ENCODE measurements at places on chromosomes 1 and 21.

GRCh38 chr21:40186045-40186444 lies 318.8 kb downstream of the PCP4 start:
- no peak for DNase-seq

DNA sequence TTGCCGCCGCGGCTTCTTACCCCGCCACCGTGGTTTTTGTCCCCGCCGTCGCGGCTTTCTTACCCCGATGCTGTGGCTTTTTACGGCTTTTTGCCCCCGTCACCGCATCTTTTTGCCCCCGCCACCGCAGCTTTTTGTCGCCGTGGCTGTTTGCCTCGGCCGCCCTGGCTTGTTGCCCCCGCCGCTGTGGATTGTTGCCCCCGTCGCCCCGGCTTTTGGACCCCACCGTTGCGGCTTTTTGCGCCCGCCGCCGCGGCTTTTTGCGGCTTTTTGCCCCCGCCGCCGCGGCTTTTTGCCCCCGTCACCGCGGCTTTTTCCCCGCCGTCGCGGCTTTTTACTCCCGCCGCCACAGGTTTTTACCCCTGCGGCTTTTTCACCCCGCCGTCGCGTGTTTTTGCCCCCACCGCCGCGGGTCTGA lies 3934.3 kb downstream of the SRGAP2C start:
- no peak for DNase-seq

DNA sequence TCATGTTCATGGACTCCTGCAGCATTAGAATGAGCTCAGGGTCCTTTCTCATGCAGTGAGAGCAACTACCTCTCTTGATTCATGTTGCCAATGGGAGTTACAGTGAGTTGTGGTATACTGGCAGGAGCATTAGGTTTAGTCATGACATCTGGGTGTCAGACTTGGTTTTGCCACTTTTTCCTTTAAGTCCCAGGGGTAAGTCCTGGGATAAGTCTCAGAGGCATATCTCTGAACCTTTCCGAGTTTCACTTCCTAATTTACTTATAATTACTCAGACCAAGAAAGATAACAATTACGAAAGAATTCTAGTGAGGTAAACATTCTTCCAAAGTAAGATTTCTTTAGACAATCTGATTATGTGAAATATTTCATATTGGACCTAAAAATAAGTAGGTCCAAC lies 606.0 kb downstream of the SMYD3 start:
- DNase-seq: no peak

DNA sequence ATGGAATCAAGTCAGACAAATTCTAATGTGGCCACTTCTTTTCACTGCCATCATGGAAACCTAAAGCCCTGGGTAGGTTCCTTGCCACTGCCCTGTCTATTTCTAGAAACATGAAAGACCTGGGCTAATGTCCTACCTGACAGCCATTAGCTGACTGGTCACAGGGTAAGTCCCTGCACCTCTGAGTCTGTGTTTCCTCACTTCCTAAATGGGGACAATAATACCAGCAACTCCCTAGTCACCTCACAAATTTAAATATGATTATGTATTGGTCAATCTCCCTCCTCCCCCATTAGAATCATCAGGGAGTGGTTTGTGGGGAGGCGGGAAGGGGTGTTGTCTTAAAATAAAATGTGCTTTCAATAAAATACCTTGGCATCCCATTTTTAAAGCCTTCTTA lies 2.2 kb downstream of the CREG1 start:
- no peak for DNase-seq

DNA sequence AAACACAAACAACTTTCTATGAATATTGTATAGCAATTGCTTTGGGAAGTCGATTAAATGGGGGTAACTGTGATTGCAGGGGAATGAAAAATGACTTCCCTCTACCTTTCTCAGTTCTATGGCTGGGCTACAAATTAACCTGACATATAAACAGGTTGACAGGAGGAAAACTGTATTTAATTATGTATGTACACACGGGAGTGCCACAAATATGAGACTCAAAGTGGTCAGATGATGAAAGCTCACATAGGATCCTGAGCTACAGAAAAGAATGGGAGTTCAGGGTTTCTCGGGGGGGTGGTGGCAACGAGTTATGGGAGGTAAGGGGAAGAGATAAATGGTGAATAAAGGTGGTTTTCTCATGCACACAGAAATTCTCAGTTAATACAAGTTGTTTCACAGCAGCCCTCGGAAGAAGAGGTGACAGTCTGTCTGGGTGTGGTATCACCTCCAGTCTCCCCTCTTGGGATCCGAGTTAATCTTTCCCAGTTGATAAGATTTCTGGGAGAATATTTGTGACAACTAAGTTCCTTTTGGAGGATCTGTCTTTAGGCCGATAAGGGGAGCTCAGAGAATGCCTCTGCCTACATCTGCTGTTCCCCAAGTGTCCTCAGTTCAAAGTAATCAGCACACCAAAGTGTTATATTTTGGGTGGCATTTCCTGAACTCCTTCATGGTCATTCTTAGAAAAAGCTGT lies 26.3 kb downstream of the GADD45A start:
- no peak for DNase-seq

GRCh38 chr1:216566641-216567205 lies 143.5 kb upstream of the USH2A start:
- no peak for DNase-seq

DNA sequence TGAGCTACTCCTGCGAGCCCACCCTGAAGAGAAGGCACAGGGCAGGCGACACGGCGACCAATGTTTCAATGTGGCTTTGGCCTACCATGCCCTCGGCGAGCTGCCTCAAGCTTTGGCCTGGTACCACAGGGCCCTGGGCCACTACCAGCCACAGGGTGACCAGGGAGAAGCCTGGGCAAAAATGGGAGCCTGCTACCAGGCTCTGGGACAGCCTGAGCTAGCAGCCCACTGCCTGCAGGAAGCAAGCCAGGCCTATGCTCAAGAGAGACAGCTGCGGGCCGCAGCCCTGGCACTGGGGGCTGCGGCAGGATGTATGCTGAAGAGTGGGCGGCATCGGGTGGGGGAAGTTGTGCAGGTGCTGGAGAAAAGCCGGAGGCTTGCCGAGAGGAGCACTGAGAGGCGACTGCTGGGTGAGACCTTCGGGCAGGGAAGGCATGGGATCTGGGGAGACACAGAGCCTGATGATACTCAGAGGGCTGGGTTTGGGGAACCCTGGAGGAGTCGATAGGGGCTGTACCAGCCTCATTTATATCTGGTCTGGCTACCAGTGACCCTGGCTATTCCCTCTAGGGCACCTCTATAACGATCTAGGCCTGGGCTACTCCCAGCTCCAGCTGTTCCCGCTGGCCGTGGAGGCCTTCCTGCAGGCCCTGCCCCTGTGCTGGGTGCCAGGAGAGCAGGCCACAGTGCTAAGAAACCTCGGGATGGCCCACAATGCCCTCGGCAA lies 2.3 kb downstream of the TTC24 start:
- DNase-seq: peak; percentile 51

- no peak for DNase-seq
Observed at GRCh38 chr1:168598892-168599291, 22.5 kb downstream of the XCL1 start.

DNA sequence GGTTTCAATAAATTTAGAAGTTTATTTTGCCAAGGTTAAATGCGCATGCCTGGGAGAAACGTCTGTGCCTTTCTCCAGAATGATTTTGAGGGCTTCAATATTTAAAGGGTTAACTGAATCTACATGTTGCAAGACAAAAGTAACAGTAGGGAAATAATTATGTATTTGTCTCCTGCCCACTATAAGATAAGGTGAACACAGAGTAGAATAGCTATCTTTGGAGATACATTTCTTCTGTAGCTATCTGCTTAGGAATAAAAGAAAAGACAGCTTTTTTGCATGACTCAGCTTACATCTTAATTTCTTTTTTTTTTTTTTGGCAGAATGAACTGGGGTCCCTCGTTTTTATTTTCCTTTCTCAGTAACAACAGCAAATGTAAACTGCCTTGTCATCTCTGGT lies 1351.6 kb downstream of the AMY1C start:
- DNase-seq: no peak

GRCh38 chr1:20873311-20873710 lies 86.2 kb upstream of the HP1BP3 start:
- no peak for DNase-seq

DNA sequence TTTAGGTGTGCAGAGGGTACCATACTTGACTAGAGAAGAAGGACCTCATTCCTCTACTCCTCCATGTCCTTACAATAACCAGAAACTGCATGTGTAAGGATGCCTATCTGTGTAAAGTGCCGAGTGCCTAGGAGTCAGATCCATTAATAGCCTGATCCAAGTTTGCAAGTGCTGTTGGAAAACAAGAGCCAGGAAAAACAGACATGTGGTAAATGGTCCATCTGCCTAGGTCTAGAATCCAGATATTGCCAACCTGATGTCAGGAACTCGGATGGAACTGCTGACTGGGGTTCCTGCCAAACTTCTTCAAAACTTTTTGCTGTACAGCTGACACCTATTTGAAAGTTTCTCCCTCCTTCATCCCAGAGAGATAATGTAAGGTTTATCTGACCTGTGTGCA lies 239.4 kb upstream of the CAMK1G start:
- DNase-seq: no peak

DNA sequence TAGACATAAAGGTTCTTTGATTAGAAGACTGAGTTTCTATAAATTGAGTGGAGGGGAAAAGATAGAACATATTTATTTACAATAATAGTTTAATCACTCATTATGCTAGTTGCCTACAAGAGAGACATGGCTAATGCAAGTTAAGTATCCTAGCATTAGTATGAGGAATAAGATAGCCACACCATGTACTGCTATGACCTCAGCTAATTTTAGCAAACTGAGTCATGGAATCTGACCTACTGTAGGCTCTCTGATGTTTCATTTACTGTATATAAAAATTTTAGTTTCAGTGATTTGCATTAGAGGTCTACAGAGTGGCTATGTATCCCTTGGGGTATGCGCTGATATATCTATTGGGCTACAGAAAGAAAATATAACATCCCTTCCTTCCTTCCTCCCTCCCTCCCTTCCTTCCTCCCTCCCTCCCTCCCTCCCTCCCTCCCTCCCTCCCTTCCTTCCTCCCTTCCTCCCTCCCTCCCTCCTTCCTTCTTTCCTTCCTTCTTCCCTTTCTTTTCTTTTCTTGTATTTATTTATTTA lies 5.8 kb downstream of the AGL start:
- DNase-seq: no peak

GRCh38 chr1:153956997-153957715 lies 1.3 kb downstream of the CRTC2 start:
- no peak for DNase-seq

- no peak for DNase-seq
Observed at GRCh38 chr1:13864760-13865159, 164.8 kb downstream of the PRDM2 start.

DNA sequence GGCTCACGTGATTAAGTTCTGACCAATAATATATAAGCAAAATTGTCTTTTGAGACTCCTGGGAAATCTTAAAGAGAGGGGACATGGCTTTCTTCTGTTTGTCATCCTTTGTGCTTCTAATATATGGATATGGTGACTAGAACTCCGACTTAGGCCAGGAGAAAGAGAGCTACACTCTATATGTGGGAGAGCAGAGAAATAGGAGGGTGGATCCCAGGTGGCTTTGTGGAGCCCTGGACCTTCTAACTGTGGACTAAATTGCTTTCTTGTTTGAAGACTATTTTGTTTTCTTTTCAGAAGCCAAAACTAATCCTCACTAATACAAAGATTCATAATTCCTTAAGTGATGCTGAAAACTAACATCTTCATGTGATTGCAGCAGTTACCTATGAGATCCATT lies 75.0 kb downstream of the CENPF start:
- no peak for DNase-seq

GRCh38 chr1:205642679-205643307 lies 11.0 kb upstream of the ELK4 start:
- no peak for DNase-seq

- DNase-seq: no peak
Observed at GRCh38 chr1:180311011-180311730, 81.1 kb downstream of the LHX4 start.

DNA sequence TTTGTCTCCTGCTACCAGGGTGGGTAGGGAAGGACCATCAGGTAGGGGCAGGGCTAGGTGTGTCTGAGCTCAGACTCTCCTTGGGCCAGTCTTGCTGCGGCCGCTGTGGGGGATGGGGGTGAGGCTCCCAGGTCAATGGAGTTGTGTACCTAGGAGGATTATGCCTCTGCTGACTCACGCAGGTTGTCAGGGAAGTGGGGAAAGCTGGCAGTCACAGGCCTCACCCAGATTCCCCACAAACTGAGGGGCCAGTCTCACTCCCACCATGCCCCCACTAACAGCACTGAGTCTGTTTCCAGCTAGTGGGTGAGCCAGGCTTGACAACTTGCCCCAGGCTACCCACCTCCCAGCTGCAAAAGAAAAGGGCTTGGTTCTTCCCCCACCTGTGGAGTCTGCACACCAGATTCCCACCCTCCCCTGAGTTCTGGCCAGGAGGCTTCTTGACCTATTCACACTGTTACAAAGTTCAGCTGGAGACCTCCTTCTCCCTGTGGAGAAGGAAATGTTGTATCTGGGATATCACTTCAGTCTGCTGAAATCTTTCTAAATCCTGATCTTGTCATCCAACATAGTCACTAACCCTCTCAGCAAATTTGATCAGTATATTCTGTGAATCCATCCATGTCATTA lies 69.2 kb upstream of the GJA8 start:
- DNase-seq: no peak

DNA sequence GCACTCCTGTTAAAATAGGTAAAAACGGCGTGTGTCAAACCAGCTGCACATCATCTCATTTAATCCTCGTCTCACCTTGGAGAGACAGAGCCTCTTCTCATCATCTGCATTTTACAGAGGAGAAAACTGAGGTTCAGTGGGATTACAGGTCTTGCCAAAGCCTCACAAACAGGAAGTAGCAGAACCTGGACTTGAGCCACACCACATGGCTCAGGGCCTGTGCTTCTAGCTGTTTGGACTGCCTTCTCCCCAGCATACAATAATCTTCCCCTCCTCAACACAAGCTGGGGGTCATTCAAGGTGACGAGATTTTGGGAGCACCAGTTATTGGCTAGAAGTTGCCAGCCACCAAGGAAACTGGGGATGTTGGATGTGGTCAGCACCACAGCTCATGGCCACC lies 167.9 kb upstream of the ZC3H12A start:
- no peak for DNase-seq

GRCh38 chr1:78224246-78224785 lies 178.6 kb downstream of the GIPC2 start:
- no peak for DNase-seq

DNA sequence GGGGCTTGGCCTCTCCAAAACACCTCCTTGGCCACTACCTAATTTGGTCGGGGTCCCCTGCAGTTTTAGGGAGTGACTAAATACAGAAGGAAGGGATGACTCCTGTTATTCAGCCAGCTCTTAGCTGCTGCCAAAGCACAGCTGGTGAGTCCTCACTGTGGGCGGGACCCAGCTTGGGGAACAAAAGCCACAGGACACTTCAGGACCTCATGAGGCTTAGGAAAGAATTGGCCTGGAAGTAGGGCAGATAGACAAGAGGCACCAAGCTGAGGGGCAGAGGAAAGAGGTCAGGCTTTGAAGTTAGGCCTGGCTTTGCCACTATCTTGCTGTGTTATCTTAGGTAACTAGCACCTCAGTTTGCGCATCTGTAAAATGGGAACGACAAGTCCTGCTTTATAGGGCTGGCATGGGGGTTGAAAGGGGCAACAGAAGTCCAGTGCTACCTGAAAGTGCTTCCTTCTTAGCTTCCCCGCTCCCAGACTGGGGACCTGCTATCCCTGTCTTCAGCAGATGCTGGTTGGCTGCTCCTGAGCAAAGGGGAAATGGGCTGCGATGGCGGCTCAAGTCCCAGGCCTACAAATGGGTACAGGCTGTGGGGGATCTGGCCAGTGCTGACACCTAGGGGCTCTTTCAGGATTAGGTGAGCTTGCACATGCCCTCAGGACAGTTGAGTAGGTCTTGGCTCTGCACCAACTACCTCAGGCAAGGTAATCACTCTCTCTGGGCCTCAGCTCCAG lies 15.7 kb downstream of the IFI6 start:
- no peak for DNase-seq
